ENCODE measurements at places on chromosomes 6 and 20.
A peak's percentile ranks its signal among the peaks of the same experiment; 100 is the strongest.

DNA sequence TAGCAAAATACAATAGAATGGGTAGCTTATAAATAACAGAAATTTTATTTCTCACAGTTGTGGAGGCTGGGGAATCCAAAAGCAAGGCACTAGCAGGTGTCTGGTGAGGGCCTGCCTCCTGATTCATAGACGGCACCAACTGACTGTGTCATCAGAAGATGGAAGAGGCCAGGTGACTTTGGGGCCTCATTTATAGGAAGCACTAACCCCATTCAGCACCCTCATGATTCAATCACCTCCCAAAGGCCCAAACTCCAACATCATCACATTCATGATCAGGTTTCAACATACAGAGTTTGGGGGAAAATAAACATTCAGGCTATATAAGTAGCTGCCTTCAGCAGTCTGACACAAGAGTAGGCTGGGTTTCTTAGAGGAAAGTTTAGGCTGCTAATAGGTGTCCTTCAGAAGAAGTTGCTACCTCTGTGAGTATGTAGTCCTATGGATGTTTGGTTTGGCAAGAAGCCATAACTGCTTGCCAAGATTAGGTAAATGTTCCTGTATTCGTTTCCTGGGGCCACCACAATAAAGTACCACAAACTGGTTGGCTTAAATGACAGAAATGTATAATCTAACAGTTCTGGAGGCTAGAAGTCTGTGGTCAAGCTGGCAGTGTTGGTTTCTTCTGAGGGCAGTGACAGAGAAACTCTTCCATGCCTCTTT, 48.8 kb downstream of the NT5E start:
- DNase-seq = no peak

- no peak for DNase-seq
These were observed 101.5 kb upstream of the OGFRL1 start for GRCh38 chr6:71187141-71187540.

DNA sequence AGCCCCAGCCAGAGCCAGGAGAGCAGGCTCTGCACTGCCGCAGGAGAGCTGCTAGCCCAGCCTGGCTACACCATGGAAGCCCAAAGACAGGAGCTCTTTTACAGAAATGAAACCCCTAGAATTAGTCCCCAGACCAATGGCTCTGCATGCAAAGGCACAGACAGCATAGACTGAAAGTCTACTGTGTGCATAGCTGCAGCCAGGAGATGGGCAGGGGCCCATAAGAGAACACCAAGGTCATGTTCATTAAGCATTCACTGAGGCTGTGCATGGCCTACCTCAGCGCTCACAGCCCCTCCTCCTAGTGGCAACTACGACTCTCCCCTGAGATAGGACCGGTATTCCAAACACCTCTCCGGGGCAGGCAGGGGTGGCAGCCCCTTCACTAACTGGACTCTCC, 34.9 kb downstream of the SNX5 start:
- no peak for DNase-seq

GRCh38 chr6:151005896-151006632, 140.6 kb downstream of the MTHFD1L start:
- DNase-seq = no peak

DNA sequence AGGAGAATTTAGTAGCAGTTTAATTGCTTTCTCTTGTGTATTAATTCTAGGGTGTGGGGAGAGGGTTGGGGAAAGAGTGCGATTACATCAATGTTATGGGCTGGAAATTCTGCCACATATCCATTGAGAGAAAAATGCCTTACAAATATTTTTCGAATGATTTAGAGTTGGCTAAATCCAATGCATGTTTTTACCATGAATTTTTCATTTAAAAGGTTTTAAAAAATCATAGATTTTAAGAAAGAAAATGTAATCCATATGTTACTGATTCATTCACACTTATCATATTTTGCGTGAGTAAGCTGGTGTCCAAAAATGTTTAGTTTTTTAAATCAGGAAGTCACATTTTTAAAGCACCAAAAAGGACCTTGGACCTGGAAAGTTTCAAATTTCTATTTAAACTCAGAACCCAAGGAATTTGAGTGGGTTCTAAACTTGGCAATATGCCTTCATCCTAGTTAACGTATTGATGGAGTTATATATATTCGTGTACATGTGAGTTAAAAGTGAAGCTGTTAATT, 627.4 kb upstream of the CITED2 start:
- no peak for DNase-seq

- DNase-seq = no peak
These were observed 30.7 kb downstream of the HDGFL1 start for GRCh38 chr6:22600059-22600458.

DNA sequence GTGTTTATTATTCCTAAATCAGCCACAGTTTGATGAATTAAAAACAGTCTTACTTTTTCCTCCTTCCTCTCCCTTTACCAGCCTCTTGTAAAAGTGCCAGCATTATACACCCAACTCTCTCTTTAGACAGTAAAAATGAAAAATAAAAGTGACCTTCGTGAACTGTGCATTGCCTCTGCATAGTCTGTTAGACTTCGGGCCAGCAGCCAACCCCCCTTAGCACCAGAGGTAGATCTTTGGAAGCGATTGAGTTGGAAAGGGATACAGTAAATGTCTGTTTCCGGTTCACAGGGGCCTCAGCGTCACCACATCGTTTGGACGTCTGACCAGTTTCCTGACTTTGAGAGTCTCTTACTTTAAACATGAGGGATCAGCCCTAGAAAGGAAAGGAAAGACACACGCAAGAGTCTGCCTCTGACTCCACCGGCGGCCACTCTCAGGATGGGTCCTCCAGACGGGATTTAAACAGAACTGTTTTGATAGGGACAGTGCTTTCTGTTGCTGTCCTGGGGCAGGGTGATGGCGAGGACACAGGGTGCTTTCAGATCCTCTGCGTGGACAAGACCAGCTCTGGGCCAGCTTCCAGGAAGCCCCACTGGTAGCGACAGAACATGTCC, 206.6 kb upstream of the PREP start:
- no peak for DNase-seq

- no peak for DNase-seq
These were observed 540.5 kb upstream of the JAG1 start for GRCh38 chr20:11214256-11214840.

DNA sequence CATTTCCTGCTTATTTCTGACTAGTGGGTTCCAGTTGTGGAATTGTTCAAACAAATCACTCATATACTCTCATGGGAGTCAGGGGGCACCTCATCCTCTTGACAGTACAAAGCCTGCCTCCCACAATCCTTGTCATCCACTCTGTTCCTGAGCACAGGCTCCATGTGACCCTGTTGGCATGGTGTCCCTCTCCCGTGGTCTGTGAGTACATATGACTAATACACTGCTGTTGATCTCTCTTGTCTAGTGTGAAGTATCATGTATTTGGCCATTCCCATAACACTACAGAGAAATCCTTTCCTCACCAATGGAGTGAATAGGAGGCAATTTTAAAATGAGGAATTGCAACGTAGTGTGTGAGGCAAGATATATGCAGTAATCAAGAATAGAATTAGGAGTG, 185.3 kb downstream of the OGFRL1 start:
- no peak for DNase-seq

DNA sequence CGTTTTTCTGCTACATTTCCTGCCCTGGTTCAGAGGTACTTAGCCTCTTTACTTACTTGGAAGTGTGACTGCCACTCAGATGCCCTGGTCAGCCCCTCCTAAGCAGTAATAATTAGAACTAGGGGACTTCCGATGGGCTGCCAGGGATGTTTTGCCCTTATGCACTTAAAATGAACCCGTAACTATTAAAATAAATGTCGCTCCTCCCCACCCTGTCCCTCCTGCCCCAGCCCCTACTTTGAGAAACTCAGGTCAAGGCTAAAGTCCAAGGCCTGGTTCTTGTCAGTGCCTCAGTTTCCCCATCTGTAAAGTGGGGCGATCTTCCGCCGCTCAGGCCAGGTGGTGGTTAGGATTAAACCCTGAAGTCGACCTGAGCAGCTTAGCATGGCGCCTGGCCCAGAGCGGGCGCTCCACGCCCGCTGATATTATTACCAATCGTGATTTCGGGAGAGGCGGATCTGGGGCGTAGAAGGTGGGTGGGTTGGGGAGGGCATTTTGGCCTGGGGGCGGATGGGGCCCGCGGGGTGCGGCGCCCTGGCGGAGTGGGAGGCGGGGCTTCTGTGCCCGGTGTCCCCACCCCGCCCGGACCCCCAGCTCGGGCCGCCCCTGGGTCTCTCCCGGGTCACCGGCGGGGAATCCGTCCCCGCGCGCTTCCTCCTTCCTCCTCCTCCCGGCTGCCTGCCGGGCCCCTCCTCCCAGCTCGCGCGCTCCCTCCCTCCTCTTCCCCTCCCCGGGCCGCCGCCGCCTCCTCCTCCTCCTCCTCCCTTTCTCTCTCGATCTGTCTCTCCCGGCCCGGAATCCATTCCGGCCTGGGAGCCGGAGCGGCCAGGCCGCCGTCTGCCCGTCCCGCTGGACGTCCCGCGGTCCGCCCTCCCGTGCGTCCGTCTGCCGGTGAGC, at the start of gene SRC:
Gene SRC (plus strand): TSS at position 802 of the 897 bp plus-strand sequence. CDS start 38,014 bp downstream, outside the sequence.
- DNase-seq = no peak

DNA sequence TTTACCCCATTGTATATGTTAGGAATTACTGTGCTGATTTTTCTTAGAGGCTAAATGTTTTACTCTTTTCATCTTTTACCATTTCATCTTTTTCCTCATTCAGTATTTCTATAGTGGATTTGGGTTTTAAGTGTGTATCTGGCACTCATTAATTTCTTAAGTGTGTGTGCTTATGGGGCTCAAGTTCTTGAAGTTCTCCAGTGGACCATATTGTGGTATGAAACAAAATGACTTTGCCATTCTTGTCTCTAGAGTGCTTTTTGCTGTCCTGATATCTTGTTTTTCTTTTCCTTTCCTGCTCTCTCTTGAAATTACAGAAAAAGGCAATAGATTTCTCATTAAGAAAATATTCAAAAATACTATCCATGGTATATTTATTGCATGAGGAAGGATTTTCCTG, 123.1 kb downstream of the ARID1B start:
- no peak for DNase-seq

DNA sequence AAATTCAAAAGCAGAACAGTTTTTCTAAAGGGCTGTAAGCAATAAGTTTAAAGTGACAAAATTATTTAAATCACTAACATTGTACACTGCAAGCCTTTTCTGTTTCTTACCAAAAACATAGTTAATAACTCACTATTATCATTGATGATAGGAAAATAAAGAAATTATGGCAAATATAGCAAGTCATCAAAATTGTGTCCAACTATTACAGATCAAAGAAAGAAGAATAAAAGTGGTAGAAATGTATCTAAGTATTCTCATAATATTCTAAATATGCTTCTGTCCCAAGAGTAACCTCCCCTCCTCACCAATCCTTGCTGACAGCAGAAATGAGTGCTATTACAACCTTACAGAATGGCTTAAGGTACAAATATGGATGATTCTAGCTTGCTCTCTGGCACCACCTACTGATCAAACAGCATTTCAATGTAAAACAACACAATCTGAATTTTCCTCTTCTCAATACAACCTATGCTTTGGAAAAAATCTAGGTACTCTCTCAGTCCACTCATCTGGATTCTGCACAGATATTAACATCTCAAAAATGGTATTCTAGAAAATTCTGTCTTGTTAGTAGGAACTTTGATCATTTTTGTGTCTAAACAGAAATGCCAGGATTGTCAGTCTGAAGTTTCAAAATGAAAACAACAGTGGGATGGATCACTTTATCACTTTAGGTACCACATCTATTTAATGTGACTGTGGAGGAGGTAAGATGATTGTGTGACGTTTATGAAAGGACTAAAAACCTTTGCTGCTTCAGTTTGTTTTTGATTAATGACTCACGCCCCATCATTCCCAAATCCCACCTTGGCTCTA, 40.9 kb downstream of the ZFP64 start:
- DNase-seq = peak; percentile 36

DNA sequence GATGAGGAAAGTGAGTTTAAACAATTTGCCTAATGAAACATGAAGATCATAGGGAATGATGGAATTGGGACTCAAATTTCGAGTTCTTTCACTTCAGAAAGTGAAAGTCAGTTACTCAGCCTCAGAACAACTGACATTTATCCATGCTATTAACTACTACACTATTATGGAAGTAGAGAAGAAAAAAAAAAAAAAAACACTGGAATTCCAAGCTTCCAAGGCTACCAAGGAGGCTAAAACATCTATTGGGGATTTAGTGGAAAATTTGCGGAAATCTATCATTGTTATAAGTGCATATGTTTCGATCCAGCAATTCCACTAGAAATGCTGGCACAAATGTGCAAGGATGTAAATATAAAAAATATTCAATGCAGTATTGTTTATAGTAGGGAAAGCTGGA, 70.4 kb downstream of the TSHZ2 start:
- no peak for DNase-seq

DNA sequence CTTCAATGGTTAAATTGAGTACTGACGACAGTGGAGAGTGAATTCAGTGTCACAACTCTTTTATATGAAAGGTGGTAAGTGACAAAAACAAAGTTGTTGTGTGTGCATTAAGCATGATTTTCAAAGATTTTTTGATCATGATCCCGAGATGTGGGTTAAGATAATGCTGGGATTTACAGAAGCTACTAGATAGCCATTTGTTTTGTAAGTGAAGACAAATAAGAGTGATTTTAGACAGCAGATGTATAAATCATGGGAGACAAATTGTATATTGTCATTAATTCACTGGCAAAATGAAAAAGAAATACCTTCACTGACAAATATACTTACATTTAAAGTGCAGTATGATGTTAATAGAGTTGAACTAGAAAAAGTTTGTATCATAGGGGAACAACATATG, 6.1 kb downstream of the ADGRB3 start:
- no peak for DNase-seq

DNA sequence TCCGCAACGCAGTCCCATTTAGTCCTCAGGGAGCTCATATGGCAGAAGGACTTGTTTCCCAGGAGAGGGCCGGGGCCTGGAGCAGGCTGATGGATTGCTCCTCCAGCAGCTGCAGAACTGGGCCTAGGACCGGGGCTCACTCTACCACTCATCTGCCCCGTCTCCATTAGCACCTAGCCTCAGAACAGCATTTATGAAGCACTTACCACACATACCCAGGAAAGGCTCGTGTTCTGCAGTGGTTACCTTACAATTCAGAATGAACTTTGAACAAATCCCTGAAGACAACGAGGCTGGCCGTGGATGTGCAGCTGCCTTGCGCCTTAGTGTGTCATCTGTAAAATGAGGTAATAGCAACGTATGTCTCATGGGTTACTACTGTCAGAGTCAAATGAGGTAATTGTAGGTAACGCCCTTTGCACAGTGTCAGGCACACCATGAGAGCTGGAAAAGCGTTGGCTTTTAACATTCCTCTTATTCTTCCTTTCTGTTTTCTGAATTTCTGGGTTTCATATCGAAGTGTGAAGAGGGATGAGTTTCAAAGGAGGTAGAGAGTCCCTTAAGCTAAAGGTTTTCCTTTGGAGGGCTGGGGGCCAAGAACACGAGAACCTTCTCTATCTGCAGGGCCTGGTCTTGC, 46.3 kb upstream of the CD93 start:
- peak; percentile 94 for DNase-seq
